ENCODE measurements at places on chromosomes 6 and 20. TPM values are rescaled to one million over a fixed set of nuclear protein-coding genes. Genes with fewer than 3 reads are reported as not detected.

- no peak for DNase-seq
Observed at GRCh38 chr20:39623584-39624234, 661.6 kb downstream of the DHX35 start.

GRCh38 chr20:47501116-47501481 is 588 bp upstream of the NCOA3 start:
- DNase-seq: no peak

DNA sequence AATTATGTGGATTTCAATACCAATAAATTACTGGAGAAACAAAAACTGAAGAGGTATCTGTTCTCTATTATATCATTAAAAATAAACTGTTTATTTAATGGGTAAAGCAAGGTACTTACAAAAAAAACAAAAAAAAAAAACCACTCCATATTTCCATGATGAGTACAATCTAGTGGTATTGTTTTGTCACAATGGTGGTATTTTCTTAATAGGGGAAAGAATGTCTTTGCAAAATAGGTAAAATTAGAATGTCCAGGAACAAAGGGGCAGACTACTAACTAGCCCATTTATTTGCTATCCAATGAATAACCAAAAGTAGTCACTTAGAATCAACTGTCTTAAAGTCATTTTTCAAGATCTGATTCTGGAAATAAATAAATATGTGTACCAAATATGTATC is 92.0 kb downstream of the ARHGAP18 start:
- no peak for DNase-seq

DNA sequence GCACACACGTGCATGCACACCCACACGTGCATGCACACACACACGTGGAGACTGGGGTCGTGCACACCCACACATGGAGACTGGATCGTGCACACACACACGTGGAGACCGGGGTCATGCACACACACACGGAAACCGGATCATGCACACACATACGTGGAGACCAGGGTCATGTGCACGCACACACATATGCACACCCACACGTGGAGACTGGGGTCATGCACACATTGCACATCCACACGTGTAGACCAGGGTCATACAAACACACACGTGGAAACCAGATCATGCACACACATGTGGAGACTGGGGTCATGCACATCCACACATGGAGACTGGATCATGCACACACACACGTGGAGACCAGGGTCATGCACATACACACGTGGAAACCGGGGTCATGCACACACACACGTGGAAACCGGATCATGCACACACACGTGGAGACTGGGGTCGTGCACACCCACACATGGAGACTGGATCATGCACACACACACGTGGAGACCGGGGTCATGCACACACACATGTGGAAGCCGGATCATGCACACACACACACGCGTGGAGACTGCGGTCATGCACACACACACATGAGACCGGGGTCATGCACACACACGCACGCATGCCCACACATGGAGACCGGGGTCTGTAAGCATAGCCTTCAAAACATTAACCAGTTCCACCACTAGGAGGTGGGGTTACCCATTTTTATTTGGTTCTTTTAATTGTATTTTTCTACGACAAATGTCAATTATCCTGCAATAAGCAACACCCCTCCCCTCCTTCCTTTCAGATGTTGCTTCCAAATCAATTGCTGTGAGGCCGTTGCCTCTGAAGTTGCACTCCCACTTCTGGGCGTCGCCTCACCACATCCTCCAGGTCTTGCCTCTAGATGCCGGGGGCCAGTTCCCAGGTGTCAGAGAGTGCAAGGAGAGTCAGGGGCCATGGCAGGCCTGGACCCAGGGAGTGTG is 95.8 kb downstream of the TMEM242 start:
- DNase-seq: peak; percentile 39

Gene SYNJ2
- total RNA-seq: 17.4 TPM

All from CD4-positive, alpha-beta memory T cell (primary cell).